Cortex of kidney (tissue), 1 donor: ENCODE measurements at places on chromosomes 5 and 9.

GRCh38 chr9:113600023-113600823, 136.7 kb downstream of the RGS3 start:
- no peak for DNase-seq

- DNase-seq = no peak
These were observed 24.8 kb downstream of the PTPN3 start for GRCh38 chr9:109473329-109473728.

- no peak for DNase-seq
These were observed 427 bp downstream of the PCYOX1L start for GRCh38 chr5:149358294-149358651.

DNA sequence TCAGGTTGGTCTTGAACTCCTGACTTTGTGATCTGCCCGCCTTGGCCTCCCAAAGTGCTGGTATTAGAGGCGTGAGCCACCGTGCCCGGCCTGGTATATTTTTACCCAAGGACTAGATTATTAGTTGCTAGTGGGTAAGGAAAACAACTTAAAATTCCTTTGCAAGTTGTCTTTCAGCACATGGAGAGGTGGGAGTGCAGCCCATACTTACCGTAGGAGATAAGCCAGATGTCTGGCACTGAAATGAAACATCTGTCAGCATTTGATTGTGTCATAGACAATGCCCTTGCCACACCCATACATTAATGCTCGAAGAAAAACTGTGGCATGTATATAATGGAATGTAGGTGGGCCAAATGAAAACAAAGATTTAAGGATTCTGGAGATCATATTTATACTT, 36.6 kb upstream of the ANKH start:
- DNase-seq = no peak

DNA sequence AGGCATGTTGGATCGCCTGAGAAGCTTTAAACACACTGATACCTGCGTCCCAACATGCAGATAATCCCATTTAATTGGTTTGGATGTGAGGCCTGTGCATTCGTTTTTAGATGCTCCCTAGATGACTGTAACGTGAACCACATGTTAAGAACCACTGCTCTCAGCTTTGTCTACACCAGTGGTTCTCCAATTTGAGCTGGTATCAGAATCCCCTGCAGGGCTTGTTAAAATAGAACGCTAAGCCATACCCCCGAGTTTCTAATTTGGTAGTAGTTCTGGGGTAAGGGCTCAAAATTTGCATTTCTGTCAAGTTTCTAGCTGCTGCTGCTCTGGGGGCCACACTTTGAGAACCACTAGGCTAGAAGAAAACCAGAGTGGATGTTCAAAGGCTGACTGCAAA, 74.7 kb downstream of the S1PR3 start:
- DNase-seq = no peak

DNA sequence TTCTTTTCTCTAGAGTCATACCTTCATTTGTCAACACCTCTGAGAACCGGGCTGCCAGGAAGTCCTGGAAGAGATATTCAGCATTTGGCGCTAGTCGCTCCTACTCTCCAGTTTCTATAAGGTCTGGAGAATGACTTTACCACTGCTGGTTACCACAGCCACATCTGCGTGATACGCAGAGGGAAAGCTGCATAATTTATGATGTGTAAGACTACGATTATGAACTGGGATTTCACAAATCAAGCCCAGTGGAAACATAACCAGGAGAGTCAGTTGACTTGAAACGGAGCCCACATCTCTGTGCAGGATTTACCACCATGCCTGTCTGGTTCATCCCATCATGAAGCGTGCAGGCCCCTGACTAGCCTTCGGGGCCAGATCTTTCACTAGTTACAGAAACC, 72.6 kb downstream of the FGF1 start:
- DNase-seq = no peak

GRCh38 chr9:2227144-2227867, 212.2 kb downstream of the SMARCA2 start:
- no peak for DNase-seq

- no peak for DNase-seq
These were observed 6.8 kb upstream of the NEURL1B start for GRCh38 chr5:172634106-172634899.

DNA sequence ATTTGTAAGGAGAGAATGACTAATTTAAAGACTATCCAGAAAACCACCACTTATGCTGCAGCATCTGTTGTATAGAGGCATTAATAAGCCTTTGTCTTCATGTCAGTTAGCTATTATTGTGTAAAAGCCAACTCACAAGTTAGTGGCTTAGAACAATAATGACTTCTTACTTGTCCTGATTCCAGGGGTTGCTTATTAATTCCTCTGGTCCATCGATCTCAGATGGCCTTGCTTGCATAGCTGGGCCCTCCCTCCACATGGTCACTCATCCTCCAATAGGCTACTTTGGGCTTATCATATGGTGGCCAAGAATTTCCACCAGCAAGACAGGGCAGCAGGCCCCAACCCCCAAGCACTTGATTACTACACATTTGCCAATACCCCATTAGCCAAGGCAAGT, 44.5 kb upstream of the STK32A start:
- DNase-seq = no peak

DNA sequence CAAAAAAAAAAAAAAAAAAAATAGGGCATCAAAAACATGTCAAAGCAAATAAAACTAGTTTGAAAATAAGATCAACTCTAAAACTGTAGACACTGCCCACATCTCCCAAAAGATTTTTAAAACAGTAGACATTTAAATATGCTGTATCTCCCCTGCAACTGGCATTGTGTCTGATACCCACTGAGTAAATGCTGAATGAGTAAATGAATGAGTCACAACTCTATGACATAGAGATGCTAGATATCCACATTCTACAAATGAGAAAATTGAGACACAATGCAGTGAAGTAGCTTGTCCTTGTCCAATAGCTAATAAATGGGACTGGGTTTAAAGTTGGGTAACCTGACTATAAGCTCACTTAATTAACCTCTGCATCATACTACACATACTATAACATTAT, 14.1 kb upstream of the MAP1B start:
- no peak for DNase-seq

DNA sequence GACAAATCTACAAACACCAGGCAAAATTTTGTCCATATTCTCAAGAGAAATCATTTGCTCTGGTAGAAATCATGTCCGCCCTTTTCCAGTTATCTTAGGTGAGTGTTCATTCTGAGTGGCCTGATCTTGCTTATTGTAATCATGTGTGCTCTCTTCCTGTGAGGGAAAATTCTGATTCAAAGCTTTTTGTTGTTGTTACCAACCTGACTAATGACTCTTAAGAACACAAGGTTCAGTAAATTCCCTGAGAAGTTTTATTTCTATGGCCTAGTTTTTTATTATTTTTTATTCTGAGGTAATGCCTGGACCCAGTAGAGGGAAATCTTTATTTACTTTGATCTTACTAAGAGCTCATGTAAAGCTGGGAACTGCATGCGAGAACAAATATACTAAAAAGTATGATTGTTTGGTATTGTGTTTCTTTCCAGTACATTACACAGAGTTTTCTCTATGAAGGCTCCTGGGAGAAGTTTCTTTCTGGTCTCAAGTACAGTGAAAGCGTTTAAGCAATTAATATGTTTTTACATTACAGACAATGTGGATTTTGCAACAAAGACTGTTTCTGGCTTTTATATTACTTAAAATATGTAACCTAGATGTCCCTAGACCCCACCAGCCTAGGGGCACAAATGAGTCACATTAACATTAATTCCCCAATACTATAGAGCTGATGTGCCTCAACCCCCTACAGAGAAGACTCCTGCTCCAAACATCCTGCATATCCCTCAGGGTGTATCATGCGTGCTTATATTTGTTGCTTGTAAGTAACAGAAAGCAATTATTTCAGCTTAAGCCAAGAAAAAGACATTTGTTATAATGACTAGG, 138.1 kb downstream of the TMEM167A start:
- DNase-seq = no peak

DNA sequence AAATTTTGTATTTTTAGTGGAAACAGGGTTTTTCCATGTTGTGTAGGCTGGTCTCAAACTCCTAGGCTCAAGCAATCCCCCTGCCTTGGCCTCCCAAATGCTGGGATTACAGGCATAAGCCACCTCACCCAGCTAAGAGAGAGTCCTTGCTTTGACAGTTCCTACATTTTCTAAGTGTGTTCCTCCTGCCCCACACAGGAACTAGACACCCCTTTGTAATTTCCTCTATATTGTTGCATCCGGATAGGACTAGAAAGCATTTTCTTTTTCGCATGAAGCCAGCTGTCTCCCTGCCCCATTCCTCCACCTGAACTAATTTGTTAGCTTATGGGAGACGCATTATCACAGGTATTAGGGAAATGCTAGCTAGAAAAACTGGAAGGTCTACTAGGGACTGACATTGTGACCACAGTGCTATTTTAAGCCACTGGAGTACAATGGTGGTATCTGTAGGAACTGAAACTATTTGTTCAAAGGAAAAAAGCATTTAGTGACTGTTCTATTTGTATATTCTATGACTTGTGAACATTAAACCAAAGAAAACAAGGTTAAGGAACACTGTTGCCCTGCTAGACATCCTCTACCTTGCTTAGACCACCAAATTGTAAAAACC, 214.1 kb downstream of the SMARCA2 start:
- DNase-seq = no peak

- DNase-seq = no peak
These were observed 31.2 kb upstream of the DTWD2 start for GRCh38 chr5:119019501-119019900.

- no peak for DNase-seq
These were observed 194 bp upstream of the RXFP3 start for GRCh38 chr5:33936004-33936380.

DNA sequence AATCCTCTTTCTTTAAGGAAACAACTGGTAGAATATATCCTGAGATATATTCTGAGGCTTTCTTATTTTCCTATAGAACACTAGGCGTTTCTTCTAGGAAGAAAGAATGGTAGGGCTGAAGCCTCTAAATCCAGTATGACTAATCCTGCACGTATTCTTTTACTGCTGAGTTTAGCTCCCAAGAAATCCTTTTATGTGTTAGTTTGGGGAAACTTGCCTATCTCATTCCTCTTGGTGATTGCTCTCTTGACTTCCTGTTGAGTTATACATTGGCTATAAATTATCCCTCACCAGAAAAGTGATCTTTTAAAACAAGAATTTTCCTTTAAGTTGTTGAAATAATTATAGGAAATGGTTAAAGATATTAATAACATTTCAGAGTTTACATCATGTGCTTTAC, 422.9 kb downstream of the TMEM161B start:
- no peak for DNase-seq

DNA sequence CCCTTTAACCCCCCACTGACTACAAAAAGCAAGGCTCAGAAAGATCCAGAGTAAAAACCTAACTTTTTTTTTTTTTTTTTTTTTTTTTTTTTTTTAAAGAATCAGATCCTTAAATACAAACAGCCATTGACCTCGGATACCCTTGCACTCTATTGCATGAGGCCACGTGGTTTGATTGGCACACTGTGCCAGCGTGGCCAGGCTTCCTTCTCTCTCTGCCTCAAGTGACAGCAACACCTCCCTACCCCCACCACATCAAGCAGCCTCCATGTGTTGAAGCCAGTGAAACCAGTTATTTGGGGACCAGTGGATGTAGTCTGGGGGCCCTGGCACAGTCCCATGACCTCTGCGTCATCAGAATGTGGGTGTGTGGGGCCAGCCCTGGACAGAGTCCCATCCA, 71.4 kb downstream of the OTULIN start:
- DNase-seq = no peak

- no peak for DNase-seq
These were observed 61.0 kb downstream of the INVS start for GRCh38 chr9:100160021-100160420.

- no peak for DNase-seq
These were observed 35.6 kb upstream of the ATP6V1G1 start for GRCh38 chr9:114551750-114552685.

DNA sequence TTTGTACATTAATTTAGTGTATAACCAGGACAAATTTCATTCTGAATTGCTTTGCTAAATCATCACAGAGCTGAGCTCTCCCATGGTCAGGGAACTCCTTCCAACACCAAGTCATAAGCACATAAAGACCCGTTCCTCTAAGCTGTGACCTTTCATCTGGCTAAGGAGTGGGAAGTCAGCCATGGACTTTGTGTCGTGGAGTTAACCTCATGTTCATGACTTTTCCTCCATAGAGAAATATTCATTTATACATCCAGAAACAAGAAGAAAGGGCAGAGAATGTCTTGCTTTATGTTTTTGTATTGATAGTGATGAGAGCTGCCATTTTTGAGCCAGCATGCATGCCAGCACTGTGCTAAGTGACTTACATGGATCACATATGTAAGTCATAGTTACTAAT, 97.5 kb downstream of the INIP start:
- no peak for DNase-seq

GRCh38 chr9:75909776-75910175, 19.3 kb downstream of the PCSK5 start:
- no peak for DNase-seq

DNA sequence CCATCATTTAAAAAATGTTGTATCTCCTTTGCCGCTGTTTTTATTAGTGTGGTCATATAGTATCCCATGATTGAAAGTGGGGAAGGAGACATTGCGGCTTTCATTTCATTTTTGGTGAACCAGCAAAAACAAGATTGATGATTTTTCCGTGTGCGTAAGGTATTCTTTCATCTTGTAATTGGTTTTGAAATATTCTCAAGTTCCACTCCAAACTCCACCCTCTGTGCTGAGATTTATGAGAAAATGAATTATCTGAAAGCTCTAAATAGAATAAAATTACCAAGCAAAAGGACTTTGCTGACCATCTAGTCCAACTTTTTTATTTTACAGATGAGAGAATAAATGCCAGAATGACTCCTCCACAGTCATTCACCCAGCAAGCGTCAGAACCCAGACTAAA, 103.1 kb upstream of the MPDZ start:
- no peak for DNase-seq

DNA sequence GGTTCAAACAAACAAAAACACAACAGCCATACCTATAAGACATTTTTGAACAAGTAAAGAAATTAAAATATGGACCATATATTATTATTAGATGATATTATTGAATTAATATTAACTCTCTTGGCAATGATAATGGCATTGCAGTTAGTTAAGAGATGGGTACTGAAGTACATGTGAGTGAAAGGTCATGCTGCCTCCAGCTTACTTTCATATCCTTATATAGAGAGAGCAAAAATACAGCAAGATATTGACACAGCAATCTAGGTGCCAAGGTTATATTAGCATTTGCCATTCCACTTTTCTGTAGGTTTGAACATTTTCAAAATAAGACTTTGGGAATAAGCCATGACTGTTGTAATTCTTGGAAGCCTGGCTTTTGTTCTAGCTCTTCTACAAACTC, 6.1 kb downstream of the TNFSF8 start:
- DNase-seq = no peak

GRCh38 chr5:37723162-37723961, 116.5 kb downstream of the GDNF start:
- no peak for DNase-seq

GRCh38 chr5:171931163-171931562, 75.3 kb downstream of the FBXW11 start:
- DNase-seq = no peak

GRCh38 chr5:78795757-78796156, 147.2 kb upstream of the LHFPL2 start:
- DNase-seq = no peak

DNA sequence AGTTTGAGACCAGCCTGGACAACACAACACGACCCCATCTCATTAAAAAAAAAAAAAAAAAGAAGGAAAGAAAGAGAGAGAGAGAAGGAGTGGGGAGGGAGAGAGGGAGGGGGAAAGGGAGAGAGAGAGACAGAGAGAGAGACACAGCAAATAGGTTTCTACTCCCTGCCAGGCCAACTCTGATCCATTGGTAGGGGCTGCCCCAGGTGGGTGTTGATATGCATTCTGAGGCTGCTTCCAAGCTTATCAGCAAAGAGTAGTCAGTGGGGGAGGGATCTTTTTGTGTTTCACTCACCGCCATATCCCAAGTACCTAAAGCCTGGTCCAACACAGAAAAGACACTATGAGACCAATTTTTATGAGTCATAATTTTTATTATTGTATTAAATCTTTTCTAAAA, 57.0 kb upstream of the SAP30L start:
- no peak for DNase-seq
